ENCODE measurements at places on chromosomes 16 and 17.
A peak's percentile ranks its signal among the peaks of the same experiment; 100 is the strongest.

- DNase-seq, result no peak
These were observed 132.3 kb upstream of the FAM20A start for GRCh38 chr17:68733241-68734176.

- no peak for DNase-seq
These were observed 11.4 kb downstream of the VPS53 start for GRCh38 chr17:703081-703875.

- DNase-seq, result no peak
These were observed 32.3 kb downstream of the CPPED1 start for GRCh38 chr16:12771341-12771798.

DNA sequence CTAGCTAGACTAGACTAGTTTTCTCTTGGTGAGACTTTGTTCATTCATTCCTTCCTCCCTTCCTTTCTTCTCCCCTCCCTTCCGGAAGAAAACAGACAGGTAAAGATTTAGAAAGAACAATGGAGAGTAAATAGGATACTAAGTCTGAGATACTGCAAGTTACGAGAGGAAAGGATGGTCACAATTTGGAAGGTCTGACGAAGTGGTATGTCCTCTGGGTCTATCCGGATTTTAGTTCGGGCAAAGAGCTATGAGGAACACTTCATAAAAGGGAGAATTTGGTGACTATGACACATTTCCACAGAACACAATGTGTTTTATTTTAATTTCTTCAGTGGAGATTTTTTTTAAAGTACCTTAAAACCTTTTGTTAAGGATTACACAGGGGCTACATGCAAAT lies 107.7 kb downstream of the BRIP1 start:
- DNase-seq, result no peak

GRCh38 chr16:88856122-88856827 lies 472 bp downstream of the GALNS start:
- DNase-seq, result no peak

DNA sequence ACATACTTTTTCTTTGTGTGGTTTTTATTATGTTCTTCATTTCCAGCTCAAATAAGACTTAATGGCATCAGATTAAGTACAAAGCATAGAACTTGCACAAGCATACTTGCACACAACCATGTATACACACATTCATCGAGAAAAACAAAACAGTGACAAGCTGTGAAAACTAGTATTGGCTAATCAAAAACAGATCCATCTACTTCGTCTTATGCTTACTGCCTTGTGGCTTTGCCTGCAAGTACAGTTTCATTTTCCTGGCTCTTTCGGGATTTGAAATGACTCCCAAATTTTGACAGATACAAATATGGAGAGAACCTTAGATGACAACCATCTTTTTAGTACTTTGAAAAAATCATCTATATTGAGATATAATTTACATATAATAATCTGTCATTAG lies 338.3 kb downstream of the BCAS3 start:
- DNase-seq, result no peak

DNA sequence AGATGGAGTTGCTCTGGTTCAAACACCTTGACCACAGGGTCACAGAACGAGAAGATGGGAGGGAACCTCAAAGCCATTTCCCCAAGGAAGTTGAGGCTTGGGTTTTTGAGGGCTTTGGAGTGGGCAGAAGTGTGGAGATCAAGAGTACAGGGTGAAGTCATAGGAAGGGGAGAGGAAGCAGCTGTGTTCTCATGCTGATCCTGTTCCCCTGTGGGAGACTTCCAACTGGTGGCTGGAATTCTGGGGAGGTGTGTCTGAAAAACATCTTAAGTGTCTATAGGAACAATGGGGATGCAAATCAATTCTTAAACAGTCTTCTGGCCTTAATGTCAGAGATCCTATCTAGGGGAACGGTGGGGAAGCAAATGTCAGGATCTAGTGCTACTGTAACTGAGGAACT lies 38.8 kb upstream of the HSBP1 start:
- no peak for DNase-seq

DNA sequence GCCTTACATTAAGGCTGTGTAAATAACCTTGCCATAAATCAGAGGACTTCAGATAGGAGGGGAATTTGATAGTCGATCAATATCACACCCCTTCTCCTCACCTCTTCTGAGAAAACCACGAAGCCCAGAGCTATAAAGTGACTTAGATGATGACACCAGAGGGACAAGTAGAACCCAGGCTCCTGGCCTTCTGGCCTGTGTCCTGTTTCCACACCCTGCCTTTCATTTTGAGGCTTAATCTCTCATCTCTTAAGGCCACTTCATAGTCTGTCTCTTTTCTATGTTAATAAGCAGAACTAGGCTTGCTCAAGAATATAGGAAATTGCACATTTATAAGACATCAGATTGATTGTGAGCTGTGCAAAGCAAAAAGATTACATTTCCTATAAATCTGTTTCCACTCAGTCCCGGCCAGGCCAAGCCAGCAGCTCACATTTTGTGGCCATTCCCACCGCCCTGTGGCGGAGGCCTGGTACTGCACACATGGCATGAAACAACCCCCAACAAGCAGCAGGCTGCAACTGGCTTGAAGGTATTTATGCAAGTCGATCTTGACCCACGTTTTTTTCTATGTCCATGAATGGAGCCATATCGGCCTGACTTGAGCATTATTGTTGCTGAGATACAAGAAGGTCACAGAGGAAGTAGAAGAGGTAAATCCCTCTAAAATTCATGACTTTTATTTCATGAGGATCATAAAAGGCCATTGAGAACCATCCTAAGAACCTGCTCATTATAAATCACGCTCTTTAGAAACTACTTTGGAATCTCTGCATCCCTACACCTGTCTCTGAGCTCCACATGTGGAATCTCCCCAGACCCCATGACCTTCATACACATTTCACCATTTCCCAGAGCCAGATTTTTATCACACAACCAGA lies 93.7 kb downstream of the PMP22 start:
- DNase-seq, result no peak

- DNase-seq, result no peak
These were observed 72.5 kb downstream of the KNOP1 start for GRCh38 chr16:19645557-19645981.

DNA sequence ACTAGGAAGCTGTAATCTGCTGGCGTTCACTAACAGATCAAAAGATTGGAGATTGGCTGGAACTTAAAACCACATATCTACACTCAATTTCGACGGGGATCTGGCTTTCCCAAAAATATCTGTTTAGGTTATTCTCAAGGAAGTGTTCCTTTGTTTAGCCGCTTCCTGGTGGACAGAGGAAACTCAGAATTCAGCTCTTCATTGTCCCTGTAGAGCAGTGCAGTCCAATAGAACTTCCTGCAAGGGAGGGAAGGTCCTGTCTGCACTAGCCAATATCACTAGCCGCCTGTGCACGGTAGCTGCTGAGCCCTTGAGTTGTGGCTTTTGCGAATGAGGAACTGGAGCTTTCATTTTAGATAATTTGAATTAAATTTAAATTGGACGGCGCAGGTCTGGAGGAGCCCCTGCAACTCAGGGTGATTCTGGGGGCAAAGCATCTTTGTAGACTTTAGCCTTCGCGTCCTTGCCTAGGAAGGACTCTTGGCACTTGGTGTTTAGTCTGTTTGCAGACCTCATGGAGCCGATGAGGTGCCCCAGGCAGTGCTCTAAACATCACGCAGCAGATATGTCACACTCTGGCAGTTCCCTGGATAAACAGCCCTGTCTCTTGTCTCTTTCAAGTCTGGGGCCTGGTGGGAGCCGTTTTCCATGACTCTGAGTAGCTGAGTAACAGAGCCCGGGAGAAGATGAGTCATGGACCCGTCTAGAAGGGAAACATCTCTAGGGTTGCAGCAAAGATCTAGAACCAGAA lies 122.2 kb downstream of the CCDC182 start:
- no peak for DNase-seq

- DNase-seq, result no peak
These were observed 68.5 kb downstream of the C16orf95 start for GRCh38 chr16:87248714-87249113.

GRCh38 chr16:75081179-75081859 lies 35.3 kb downstream of the LDHD start:
- DNase-seq, result no peak

GRCh38 chr16:77581706-77582105 lies 140.6 kb upstream of the NUDT7 start:
- no peak for DNase-seq

- no peak for DNase-seq
These were observed 104.2 kb downstream of the ADCY9 start for GRCh38 chr16:4011940-4012629.

GRCh38 chr16:67800338-67800926 lies 5.9 kb downstream of the RANBP10 start:
- DNase-seq, result no peak

- DNase-seq, result no peak
These were observed 104.5 kb downstream of the SNX29 start for GRCh38 chr16:12081048-12081404.

DNA sequence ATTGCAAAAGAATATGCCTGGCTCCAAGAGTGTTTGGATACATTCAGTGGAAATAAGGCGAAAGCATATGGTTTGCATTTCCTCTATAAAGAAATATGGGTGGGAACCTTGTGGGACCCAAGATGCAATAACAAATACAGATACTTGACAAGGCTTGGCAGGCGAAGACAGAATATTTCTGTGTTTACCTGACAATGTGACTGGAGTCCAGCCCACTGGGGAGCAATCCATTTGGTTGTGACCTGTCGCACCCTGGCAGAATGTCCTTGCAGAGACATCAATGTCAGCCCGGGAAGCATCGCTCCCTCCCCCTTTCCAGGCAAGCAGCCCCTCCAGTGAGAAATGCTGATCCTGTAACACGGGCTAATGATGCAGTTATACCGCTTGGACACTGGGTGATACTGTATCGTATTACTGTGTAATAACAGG lies 296.6 kb downstream of the MAF start:
- DNase-seq, result no peak

GRCh38 chr16:15427648-15428239 lies 6.6 kb upstream of the BMERB1 start:
- no peak for DNase-seq

DNA sequence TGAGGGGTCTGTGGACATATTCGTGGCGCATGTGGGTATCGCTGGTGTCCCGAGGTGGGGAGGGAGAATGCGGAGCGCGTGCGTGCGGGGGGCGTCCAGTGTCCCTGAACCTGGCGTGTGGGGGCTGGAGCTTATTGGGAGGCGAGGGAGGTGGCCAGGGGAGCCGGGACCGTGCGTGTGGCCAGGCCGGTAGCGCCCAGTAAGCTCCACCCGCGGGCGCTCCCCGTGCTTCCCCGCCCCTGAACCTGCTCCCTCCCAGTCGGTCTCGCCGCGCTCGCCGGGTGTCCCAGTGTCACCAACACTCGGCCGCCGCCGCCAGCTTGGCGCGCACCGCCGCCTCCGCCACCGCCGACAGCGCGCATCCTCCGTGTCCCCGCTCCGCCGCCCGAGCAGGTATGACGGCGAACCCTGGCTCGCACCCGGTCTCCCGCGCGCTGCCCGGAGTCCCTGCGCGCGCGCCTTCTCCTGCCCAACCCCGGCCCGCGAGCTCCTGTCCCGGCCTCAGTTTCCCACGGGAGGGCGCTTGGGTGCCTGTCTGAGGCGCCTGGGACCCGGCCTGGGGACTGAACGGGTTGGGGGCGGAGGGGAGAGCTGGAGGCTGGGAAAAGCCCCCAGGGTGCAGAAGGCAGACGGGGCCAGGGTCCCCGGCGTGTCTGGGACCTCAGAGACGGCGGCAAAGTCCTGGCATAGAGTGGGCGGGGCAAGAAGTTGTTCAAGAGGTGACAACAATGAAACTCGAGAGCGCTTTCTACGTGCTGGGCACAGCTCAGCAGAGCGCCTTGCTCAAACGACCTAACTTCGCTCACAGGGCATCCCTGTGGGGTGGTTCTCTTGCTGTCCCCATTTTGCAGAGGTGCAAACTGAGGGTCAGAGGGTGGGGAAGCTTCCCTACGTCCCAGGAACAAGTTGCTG lies at the start of gene SCNN1B:
SCNN1B (plus strand) TSS at position 258 of the 912 bp plus-strand sequence. CDS start 46,298 bp downstream, outside the sequence.
- DNase-seq, result peak; percentile 10

- DNase-seq, result no peak
These were observed 38.7 kb downstream of the NLRC5 start for GRCh38 chr16:57028086-57028485.

- no peak for DNase-seq
These were observed 218.6 kb upstream of the CDH8 start for GRCh38 chr16:62254847-62255246.

GRCh38 chr17:79042421-79043190 lies 18.6 kb downstream of the C1QTNF1 start:
- no peak for DNase-seq

- no peak for DNase-seq
These were observed 15.0 kb downstream of the RIPOR1 start for GRCh38 chr16:67543582-67543981.

DNA sequence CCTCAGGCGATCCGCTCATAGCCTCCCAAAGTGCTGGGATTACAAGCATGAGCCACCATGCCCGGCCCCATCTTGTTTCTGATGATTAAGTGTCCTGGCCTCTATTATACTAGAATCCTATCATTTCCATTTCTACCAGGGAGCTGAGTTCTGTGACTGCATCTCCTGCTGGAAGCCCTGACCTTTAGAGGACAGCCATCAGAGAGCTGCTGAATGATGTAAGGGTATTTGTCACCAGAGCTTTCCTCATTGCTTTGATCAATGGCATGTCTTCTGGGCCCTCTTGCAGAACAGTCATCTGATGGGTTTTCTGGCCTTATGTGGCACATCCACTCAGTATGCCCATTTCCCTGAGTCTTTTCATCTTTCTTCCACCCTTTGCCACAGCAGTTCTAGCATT lies 39.9 kb downstream of the PSMD12 start:
- DNase-seq, result no peak

GRCh38 chr16:83312718-83313245 lies 495.0 kb upstream of the HSBP1 start:
- DNase-seq, result no peak

DNA sequence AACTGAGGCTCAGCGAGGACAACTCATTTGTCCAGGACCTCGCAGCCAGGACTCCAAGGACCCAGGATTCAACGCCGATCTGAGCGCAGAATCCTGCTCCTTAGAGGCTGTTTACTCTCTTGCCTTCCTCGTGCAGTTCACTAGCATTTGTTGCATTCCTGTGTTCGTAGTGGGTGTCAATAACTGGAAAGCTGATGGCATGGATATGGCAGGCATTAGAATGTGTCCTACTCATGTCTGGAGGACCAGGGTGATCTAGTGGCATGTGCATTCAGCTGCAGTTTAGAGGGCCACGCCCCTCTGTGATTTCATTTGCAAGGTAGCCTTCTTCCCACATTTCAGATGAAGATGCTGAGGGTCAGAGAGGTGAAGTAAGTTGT lies 510 bp downstream of the CRISPLD2 start:
- DNase-seq, result no peak

GRCh38 chr16:1120577-1120941 lies 24.5 kb upstream of the C1QTNF8 start:
- no peak for DNase-seq
